ENCODE measurements at places on chromosomes 3 and 15.

DNA sequence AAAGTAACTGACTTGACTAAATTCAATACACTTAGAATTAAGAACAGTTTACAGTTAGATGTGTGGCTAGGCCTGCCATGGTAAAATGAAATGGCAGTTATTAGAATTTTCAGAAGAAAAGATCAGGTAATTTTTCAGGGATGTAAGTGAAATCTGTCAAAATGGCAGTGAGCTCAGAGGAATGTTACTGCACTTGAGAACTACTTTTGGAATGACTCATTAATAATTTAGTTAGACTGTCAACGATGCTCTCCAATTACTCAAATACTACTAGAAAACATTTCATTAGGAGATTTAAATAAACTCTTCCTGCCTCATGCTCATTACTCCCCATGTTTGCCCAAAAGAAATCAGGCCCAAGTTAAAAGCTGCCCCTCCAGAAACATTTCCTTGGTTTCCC is 84.4 kb downstream of the RFTN1 start:
- no peak for DNase-seq

DNA sequence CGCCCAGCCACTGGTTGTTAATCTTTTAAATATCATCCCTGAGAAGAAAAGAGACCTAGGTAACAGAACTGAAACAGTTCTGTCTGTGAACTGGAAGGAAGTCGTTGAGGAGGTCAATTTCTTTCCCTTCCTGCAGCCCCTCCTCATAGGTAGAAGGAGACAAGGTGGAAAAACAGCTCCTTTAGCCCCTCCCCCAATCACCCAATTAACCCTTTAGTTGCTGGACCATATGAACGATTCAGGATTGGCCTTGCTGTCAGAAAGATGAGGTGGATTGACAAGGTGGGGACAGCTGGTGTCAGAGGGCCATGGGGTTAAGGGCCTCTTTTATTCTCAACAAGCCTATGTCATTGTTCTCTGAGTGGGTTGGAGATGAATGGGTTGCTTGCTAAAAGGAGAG is 36.0 kb upstream of the ZNF445 start:
- DNase-seq, result no peak

GRCh38 chr15:42083605-42083908 is 10.8 kb downstream of the PLA2G4D start:
- DNase-seq, result no peak

DNA sequence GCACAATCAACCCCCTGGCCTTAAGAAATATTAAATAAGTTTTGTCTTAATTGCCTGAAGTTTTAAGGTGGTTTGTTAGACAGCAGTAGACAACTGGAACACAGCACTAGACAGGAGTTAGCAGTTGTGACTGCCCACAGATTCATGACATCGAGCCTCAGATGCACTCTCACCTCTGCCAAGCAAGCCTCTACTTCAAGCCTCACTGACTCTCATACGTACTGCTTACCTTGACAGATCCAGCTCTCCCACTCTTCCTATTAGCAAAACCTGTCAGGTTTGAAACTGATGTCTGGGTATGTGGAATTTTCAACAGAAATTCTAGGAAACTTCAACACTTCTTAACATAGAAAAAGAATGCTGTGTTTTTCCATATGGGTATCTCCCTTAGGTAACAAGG is 382.9 kb upstream of the DPH6 start:
- no peak for DNase-seq

- DNase-seq, result no peak
Measured at GRCh38 chr3:122188737-122189136, 5.3 kb downstream of the CASR start.

DNA sequence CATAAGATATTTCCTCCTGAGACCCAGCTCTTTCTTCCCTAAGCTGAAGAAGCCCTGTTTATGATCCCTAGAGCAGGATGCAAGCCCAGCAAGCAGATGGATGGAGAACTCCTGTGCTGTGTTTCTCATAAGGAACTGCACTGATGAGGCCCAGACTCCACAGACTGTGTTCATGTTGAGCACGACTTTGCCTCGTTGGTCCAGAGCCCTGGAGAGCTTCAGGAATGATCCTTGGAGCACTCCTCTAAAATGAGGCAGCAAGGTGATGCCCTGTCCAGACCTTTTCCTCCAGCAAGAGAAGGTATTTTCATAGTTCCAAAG is 83.8 kb downstream of the MYLK start:
- DNase-seq, result no peak

- DNase-seq, result no peak
Measured at GRCh38 chr3:7749931-7750695, 751.5 kb upstream of the LMCD1 start.

GRCh38 chr3:102024270-102024904 is 175.1 kb downstream of the NFKBIZ start:
- no peak for DNase-seq

DNA sequence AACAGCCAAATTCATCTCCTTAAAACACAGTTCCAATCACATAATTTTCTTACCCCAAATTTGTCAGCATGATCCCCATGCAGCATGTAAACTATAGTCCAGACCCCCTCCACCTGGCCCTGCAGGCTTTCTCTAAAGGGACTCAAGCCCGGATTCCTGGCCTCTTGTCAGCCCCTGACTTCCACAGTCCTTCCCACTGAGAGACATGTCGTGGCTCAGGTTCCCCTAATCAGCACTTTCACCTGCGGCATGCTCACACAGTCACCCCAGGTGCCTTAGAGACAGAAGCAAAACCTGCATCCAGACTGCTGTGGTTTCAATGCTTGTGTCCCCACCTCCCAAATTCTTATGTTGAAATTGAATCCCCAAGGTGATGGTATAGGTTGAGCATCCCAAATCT is 372.7 kb upstream of the ATP10A start:
- DNase-seq, result no peak

GRCh38 chr3:56413911-56414310 is 54.4 kb downstream of the ERC2 start:
- DNase-seq, result no peak

GRCh38 chr3:128021768-128022372 is 30.4 kb upstream of the SEC61A1 start:
- DNase-seq, result no peak

- peak; percentile 82 for DNase-seq
Measured at GRCh38 chr3:160808838-160809237, 52.8 kb downstream of the PPM1L start.

GRCh38 chr3:87161013-87161412 is 66.1 kb upstream of the CHMP2B start:
- DNase-seq, result no peak

- DNase-seq, result peak; percentile 76
Measured at GRCh38 chr3:177150970-177151627, 46.2 kb downstream of the TBL1XR1 start.

- no peak for DNase-seq
Measured at GRCh38 chr15:48121849-48122248, 1.1 kb downstream of the SLC24A5 start.
